NCI-H2081 (cell line): ENCODE measurements at places on chromosomes 6 and 20.

- DNase-seq, result no peak
Measured at GRCh38 chr6:82045965-82046756, 201.4 kb downstream of the IBTK start.

GRCh38 chr6:7991536-7991935 lies 72.7 kb downstream of the BLOC1S5 start:
- no peak for DNase-seq

DNA sequence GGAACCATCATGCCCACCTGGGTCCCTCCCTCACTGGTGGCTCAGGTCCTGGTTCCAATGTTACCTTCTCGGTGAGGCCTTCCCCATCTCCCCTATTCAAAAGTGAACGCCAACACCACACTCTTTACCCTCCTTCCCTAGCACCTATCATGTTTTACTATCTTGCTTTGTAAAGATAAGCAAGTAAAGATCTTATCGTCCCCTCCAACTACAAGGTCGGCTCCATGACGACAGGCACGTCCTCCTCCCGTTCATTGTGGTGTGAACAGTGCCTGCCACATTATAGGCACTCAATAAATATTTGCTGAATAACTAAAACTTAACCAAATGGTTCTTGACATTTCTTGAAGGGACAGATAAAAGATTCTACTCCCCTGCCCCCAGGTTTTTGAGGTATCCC lies 147.1 kb downstream of the PREX1 start:
- no peak for DNase-seq

GRCh38 chr6:112990971-112991370 lies 643.8 kb downstream of the RFPL4B start:
- DNase-seq, result no peak

DNA sequence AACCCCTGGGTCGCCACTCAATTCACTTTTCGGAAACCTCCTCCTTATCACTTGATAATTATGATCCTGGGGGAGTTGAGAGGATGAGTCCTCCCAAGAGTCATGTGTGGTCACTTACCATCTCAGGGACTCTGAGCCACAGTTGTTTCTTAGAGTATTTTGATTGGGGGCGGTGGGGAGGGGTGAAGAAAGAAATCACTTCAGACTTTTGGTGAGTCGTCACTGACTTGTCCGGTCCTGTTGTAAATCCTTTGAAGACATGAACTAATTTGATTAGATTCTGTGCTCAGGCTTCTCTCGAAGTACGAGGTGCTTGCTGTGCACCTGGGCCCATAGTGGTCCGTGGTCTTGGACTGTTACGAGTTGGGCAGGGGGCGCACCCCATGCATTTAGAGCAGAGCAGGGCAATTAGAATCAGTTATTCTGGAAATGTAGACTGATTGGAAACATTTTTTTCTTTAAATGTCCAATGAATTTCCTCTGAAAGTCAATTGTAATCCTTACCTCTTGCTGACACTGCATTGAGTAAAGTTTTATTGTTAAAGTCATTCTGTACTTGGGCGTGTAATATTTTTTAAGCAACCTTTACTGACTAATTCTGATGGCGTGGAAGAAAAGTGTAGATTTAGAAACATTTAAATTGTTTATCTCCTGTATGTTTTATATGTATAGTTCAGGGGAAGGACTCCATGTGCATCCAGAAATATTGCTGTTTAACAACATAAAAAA lies 173.4 kb downstream of the SLC16A10 start:
- DNase-seq, result no peak

DNA sequence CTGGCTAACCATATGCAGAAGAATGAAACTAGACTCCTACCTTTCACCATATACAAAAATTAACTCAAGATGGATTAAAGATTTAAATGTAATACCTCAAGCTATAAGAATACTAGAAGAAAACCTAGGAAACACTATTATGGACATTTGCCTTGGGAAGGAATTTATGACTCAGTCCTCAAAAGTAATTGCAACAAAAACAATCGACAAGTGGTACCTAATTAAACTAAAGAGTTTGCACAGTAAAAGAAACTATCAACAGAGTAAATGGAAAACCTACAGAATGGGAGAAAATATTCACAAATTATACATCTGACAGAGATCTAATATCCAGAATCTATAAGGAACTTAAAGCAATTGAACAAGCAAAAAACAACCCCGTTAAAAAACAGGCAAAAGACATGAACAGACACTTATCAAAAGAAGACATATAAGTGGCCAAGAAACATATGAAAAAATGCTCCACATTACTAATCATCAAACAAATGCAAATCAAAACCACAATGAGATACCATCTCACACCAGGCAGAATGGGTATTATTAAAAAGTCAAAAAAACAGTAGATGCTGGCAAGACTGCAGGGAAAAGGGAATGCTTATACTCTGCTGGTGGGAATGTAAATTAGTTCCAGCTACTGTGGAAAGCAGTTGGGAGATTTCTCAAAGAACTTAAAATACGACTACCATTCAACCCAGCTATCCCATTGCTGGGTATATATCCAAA lies 31.9 kb downstream of the RALGAPB start:
- DNase-seq, result no peak

DNA sequence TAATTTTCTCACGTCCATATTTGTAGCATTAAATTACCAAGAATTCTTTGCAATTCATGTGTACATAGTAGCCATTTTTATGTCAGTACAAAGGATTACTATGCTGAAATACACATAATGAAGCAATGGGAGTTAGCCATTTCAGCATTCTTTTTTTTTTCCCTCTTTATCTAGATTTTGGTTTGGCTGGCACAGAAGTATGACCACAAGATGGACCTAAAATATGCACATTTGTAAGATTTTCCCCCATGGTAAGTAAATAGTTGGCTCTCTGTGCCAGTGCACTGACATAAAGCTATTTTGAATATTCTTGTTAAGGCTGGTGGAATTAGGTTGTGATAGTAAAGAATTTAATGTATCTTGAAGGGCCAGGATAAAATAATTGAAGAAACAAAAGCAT lies 486.1 kb upstream of the BTBD3 start:
- DNase-seq, result no peak

GRCh38 chr6:146422789-146423375 lies 120.8 kb upstream of the RAB32 start:
- no peak for DNase-seq

- no peak for DNase-seq
Measured at GRCh38 chr20:20597966-20598365, 114.5 kb downstream of the RALGAPA2 start.

DNA sequence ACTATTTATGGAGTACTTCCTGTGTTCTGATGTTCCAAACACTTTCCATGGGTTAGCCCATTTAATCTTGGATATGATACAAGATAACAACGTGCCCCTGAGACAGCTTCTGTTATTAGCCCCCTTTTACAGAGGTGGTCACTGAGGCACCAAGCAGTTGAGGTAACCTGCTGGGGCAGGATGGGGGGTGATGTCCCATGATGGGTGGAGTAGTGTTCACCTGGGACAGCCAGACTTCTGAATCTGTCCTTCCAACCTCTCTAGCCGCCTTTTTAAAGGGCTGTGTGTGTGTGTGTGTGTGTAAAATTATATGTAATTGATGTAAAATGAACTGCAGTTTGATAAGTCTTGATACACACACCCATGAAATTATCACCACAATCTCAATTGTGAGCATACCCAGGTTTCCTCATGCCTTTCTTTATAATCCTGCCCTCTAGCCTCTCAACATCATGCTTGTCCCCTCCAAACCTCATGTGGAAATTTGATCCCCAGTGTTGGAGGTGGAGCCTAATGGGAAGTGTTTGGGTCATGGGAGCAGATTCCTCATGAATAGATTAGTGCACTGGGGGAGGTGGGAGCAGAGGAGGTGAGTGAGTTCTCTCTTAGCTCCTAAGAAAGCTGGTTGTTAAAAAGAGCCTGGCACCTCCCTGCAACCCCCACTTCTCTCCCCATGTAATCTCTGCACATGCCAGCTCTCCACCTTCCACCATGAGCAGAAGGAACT lies 39.2 kb downstream of the PLAGL2 start:
- DNase-seq, result no peak

- no peak for DNase-seq
Measured at GRCh38 chr6:16735014-16735413, 26.2 kb downstream of the ATXN1 start.

DNA sequence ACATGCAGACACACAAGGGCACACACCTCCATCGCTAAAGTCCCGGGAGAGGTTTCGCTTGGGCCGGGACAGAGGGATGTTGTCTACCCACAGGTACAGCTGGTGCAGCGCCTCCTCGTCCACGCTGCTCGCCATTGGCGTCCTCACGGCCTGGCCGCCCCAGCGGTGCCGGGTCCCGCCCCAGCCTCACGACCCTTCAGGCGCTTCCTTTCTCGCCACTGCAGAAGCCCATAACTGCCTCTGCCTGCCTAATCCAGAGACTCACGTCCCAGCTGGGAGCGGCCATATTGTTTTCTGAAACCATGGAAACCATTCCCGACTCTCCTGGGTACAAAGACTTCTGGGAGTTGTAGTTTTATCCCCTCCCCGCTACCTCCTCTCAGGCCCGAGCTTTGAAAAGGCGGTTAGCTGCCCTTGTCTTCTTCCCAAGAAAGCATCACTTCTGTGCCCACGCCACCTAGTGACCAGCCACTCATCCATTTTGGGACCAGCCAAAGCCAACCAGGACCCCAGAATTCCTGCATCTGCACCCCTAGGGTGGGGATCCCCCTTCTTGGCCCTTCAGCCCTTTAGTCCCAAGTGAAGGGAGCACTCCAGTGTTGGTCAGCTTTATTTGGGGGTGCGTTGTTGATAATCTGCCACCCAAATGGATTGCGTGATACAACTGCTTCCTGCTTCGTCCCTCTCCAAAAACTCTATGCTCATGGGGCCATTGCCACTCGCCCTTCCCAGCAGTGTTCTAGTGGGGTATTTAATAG lies at the start of gene SPEF1:
TSS of gene SPEF1 (minus strand) at position 296 of the 758 bp plus-strand sequence. CDS start at position 135, 161 bp downstream.
- peak; percentile 84 for DNase-seq

- no peak for DNase-seq
Measured at GRCh38 chr6:16660157-16660497, 101.1 kb downstream of the ATXN1 start.

GRCh38 chr6:2578767-2579166 lies 172.0 kb downstream of the MYLK4 start:
- DNase-seq, result no peak

DNA sequence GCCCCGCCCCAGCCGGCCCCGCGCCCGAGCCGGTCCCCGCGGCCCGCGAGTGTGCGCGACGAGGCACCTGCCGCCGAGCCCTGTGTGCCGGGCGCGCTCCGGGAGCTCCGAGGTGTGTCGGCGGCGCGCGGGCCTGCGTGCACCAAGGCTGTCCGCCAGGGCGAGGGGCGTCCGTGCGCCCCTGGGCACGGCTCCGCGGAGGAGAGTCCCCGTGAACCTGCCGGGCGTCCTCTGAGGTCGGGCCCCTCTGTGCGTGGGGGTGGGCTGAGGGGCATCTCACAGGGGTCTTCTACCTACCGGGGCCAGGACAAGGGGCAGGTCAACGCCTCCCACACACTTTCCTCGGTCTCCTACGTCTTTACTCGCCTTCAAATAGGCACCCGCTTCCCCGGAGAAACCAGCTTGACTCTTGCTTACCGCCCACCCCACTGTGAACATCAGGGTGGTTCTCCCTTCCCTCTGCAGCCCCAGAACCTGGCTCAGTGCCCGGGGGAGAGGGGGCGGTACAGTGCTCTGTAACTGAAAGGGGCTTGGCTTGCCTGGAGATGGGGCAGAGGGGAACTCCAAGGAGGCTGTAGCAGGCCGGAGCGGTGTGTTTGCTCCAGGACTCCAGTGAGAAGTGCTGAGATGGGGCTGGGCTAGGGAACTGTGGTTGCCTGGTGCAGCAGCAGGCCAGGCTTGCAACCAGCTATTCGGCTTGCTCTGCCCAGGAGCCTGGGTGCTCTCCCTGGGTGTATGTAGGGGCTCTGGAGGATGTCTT lies at the start of gene SAMD10:
TSS of gene SAMD10 (minus strand) at position 86 of the 760 bp plus-strand sequence. CDS start 175 bp downstream, outside the sequence.
- DNase-seq, result peak; percentile 71
